ENCODE measurements at places on chromosomes 1 and 21. TPM values are rescaled to one million over a fixed set of nuclear protein-coding genes. Genes with fewer than 3 reads are reported as not detected.
A peak's percentile ranks its signal among the peaks of the same experiment; 100 is the strongest.

DNA sequence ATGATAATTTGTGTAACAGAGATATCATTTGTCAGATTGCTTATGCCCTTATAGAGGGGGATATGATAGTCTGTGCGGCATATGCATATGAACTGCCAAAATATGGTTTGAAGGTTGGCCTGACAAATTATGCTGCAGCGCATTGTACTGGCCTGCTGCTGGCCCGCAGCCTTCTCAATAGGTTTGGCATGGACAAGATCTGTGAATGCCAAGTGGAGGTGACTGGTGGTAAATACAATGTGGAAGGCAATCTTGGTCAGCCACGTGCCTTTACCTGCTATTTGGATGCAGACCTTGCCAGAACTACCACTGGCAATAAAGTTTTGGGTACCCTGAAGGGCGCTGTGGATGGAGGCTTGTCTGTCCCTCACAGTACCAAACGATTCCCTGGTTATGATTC is 82.4 kb downstream of the ZMYM4 start:
- H3K27ac ChIP-seq = no peak overlapping the region
- H3K27me3 ChIP-seq = no peaks in the 10 kb centered on the region
- peaks cover under 1% of the 10 kb centered on the region for H3K4me1 ChIP-seq
- H3K4me3 ChIP-seq = no peak overlapping the region
- DNase-seq = no peak

GRCh38 chr1:22747021-22747734 is 36.5 kb downstream of the EPHB2 start:
- H3K4me3 ChIP-seq = no peak overlapping the region
- H3K36me3 ChIP-seq = no peaks in the 10 kb centered on the region
- H3K27ac ChIP-seq = no peak overlapping the region
- DNase-seq = no peak

- peaks cover 2% of the 10 kb centered on the region for H3K4me1 ChIP-seq
- H3K4me3 ChIP-seq = no peak overlapping the region
- DNase-seq = no peak
Observed at GRCh38 chr1:114218361-114219171, 64.9 kb upstream of the SYT6 start.

- no peak overlapping the region for H3K4me3 ChIP-seq
- H3K4me1 ChIP-seq = no peaks in the 10 kb centered on the region
- H3K27ac ChIP-seq = no peak overlapping the region
Observed at GRCh38 chr1:75469586-75470173, 141.2 kb downstream of the SLC44A5 start.

- no peaks in the 10 kb centered on the region for H3K4me1 ChIP-seq
- no peak overlapping the region for H3K4me3 ChIP-seq
- H3K27ac ChIP-seq = no peak overlapping the region
- DNase-seq = no peak
Observed at GRCh38 chr1:18342744-18343143, 138.0 kb upstream of the KLHDC7A start.

- no peaks in the 10 kb centered on the region for H3K36me3 ChIP-seq
- no peak overlapping the region for H3K27ac ChIP-seq
- no peak for DNase-seq
- H3K27me3 ChIP-seq = peaks cover 20% of the 10 kb centered on the region
- H3K4me1 ChIP-seq = no peaks in the 10 kb centered on the region
Observed at GRCh38 chr1:18118078-18118477, 10.5 kb downstream of the IGSF21 start.

DNA sequence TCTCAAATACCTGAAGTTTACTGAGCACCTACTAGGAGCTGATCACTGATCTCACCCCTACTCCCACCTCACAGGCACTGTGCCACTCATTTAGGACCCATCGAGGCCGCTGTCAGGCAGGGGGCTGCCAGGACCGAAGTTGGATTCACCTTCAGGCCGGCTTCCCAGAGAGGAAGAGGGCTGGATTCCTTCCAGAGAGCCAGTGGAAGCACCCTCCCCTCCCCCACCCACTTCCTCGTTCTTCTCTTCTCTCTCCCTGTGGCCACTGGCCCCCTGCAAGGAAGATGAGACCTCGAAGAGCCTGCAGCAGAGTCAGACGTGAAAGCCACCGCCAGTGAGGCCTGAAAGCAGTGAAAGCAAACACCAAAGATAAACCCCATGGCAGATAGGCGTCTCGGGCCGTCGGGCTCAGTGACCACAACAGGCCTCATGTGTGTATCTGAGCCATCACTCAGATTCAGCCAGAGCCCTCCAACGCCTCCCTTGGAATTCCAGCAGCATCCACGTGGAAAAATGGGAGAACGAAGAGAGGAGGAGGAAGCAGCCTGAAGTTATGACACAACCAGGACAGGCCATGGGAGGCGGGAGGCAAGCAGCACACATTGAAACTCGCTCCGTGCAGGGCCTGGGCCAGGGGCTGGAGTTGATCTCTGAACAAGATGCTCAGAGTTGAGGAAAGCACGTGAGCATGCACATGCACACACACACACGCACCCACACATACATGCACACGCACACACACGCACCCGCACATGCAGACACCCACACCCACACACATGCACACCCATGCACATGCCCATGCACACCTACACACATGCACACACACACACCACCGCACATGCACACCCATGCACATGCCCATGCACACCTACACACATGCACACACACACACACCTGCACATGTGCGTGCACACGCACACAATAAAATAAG is 6.2 kb upstream of the AGTRAP start:
- H3K36me3 ChIP-seq = no peaks in the 10 kb centered on the region
- H3K27me3 ChIP-seq = no peaks in the 10 kb centered on the region
- peak overlapping the region; percentile 75 for H3K27ac ChIP-seq

GRCh38 chr1:185790194-185790735 is 56.1 kb downstream of the HMCN1 start:
- no peak overlapping the region for H3K4me3 ChIP-seq
- peaks cover 2% of the 10 kb centered on the region for H3K27me3 ChIP-seq
- H3K36me3 ChIP-seq = no peaks in the 10 kb centered on the region
- H3K27ac ChIP-seq = no peak overlapping the region

- H3K36me3 ChIP-seq = no peaks in the 10 kb centered on the region
- H3K27ac ChIP-seq = no peak overlapping the region
- peaks cover 93% of the 10 kb centered on the region for H3K27me3 ChIP-seq
Observed at GRCh38 chr1:202643397-202644218, 66.6 kb downstream of the SYT2 start.

DNA sequence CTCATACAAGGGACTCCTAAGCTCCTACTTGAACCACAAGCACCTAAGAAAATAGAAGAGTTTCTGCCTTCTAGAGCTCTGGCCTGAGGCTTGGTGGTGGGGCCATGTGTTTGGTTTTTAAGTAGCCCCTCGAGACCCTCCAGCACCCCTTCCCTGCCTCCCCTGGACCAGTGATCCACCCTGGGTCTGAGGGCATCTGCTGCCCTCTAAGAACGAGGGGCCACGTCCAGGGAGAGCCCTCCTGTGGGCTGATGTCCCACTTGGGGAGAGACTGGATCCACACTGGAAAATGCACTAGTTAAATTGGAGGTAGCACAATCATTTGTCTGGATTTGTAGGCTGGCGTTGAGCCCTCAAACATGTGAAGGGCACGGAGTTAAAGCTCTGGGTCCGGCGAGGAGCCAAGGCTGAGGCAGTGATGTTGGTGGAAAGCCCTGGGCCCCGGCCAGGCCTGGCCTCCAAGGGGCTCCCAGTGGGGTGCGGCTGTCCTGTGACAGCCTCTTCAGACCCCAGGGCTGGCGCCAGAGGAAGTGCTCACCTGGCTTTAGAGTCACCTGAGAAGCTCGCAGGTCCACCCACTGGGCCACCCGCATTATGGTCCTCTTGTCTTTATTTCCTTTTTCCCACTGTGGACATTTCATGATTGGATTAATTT is 65.2 kb downstream of the SLC37A1 start:
- peaks cover 25% of the 10 kb centered on the region for H3K36me3 ChIP-seq
- H3K27ac ChIP-seq = no peak overlapping the region
- H3K4me1 ChIP-seq = no peaks in the 10 kb centered on the region
- H3K4me3 ChIP-seq = no peak overlapping the region
- no peak for DNase-seq
- H3K27me3 ChIP-seq = no peaks in the 10 kb centered on the region

- no peaks in the 10 kb centered on the region for H3K27me3 ChIP-seq
- H3K4me1 ChIP-seq = peaks cover 6% of the 10 kb centered on the region
- no peak for DNase-seq
- H3K36me3 ChIP-seq = peaks cover 10% of the 10 kb centered on the region
- no peak overlapping the region for H3K4me3 ChIP-seq
Observed at GRCh38 chr21:42759594-42759927, 106.1 kb downstream of the PDE9A start.

- no peak for DNase-seq
- H3K27ac ChIP-seq = no peak overlapping the region
- no peak overlapping the region for H3K4me3 ChIP-seq
- peaks cover 3% of the 10 kb centered on the region for H3K4me1 ChIP-seq
- peaks cover 7% of the 10 kb centered on the region for H3K27me3 ChIP-seq
Observed at GRCh38 chr1:40894455-40894854, 32.3 kb upstream of the CITED4 start.

- no peak for DNase-seq
- no peak overlapping the region for H3K27ac ChIP-seq
- no peak overlapping the region for H3K4me3 ChIP-seq
- H3K36me3 ChIP-seq = peaks cover 3% of the 10 kb centered on the region
- peaks cover 34% of the 10 kb centered on the region for H3K27me3 ChIP-seq
- H3K4me1 ChIP-seq = peaks cover 23% of the 10 kb centered on the region
Observed at GRCh38 chr1:231424950-231425805, 3.1 kb upstream of the EGLN1 start.

- no peak overlapping the region for H3K4me3 ChIP-seq
- H3K27me3 ChIP-seq = peaks cover 6% of the 10 kb centered on the region
- DNase-seq = no peak
Observed at GRCh38 chr1:165276314-165276713, 80.2 kb downstream of the LMX1A start.

- no peak overlapping the region for H3K27ac ChIP-seq
- no peaks in the 10 kb centered on the region for H3K36me3 ChIP-seq
- H3K4me1 ChIP-seq = peaks cover 8% of the 10 kb centered on the region
- DNase-seq = no peak
- H3K27me3 ChIP-seq = peaks cover 52% of the 10 kb centered on the region
- H3K4me3 ChIP-seq = peak overlapping the region; percentile 86
Observed at GRCh38 chr1:212949771-212950170, 570 bp upstream of the VASH2 start.

DNA sequence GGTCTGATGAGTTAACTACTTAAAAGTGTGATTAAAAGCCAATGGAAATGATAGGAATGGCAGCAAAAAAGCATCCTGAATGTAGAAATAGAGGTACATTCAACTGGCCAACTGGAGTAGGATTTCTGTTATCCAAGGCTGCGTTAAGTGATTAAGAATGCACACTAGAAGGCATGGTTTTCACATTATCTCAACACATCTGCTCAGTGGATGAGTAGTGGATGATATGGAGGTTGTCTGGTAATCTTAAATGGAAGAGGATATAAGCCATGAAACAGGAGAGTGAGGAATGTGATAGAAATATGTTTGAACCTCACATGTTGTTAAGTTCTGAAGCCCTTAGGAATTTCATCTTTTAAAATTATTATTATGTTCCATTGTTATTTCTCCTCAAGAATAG is 839.9 kb downstream of the USP25 start:
- no peak overlapping the region for H3K27ac ChIP-seq
- no peak for DNase-seq
- H3K36me3 ChIP-seq = no peaks in the 10 kb centered on the region
- no peak overlapping the region for H3K4me3 ChIP-seq

DNA sequence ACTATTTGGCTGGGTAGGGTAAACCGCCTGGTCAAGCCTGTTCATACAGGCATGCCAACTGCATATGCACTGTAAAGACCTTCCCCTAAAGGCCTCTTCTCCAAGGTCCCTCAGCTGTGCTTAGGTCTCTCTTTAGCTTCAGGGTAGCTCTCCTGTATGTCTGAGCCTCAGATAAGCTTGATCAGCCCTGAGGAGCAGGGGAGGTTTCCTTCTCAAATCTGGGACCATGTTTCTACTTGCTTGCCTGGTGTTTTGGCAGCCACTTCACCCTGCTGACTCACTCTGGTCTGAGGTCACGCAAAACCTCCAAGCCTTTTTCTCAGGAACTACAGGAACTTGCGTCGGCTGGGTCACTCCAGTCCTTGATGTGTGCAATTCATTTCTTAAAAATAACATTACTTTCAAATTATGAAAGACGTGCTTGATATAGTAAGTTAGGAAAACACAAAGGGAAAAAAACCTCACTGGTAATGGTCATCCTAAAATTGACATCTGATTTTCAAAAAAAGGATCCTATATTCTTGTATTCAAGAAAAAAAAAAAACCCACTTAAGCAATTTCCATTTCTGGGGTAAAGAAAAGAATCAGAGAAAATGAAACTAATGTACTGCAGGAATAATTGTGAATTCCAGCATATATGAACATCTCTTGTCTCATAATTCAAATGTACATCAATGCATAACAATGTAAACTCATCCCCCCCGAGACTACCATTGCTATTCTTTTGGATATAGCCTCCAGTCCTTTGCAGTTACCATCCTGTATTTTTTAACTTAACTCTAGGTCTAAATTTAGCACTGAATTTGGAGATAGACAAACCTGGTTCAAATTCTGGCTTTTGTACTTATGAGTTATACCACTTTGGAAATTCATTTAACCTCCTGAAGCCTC is 24.8 kb upstream of the RNF19B start:
- no peaks in the 10 kb centered on the region for H3K27me3 ChIP-seq
- peak overlapping the region; percentile 86 for H3K27ac ChIP-seq
- peak overlapping the region; percentile 80 for H3K4me3 ChIP-seq
- peak; percentile 86 for DNase-seq

GRCh38 chr1:66533804-66534740 is at the start of gene SGIP1:
TSS of gene SGIP1 (plus strand) at chr1:66534153. CDS start at chr1:66534359, 206 bp downstream.
- H3K4me3 ChIP-seq = peak within 1 kb of the TSS; percentile 72
- H3K27ac ChIP-seq = no peak within 1 kb of the TSS
- DNase-seq = no peak
- H3K27me3 ChIP-seq = peaks cover 64% of the 10 kb centered on the region
- H3K4me1 ChIP-seq = peaks cover 12% of the 10 kb centered on the region

- no peak overlapping the region for H3K27ac ChIP-seq
- DNase-seq = no peak
- peaks cover 3% of the 10 kb centered on the region for H3K36me3 ChIP-seq
- H3K4me1 ChIP-seq = peaks cover 44% of the 10 kb centered on the region
Observed at GRCh38 chr21:34204481-34205439, 131.4 kb downstream of the MRPS6 start.

GRCh38 chr1:156069490-156070455 is 8.8 kb downstream of the RAB25 start:
- no peaks in the 10 kb centered on the region for H3K36me3 ChIP-seq
- H3K27ac ChIP-seq = no peak overlapping the region
- peaks cover 11% of the 10 kb centered on the region for H3K4me1 ChIP-seq
- H3K27me3 ChIP-seq = peaks cover 19% of the 10 kb centered on the region

DNA sequence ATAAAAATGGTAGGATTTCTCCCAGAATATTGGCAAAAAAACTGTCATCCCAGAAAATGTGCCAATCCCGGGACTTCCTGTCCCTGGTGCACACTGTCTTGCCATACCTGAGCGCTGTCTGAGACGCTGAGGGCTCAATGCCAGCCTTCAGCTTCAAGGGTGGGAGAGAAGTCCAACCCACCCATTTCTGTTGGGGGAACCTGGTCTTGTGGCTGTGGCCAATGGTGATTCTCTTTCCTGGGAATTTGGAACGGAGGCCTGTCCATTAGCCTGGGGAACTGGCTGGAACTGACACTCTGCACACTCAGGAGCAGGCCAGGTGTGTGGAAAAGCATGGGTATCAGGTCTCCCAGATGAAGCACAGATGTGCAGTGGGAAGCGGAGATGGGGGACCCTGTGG is 6.7 kb downstream of the MTHFR start:
- peaks cover 21% of the 10 kb centered on the region for H3K4me1 ChIP-seq
- no peak overlapping the region for H3K27ac ChIP-seq
- no peak for DNase-seq

Gene LAD1
- not detected for total RNA-seq

Gene EVI5
- total RNA-seq = 24.6 TPM

Gene PROK1
- total RNA-seq = not detected

Gene COL8A2
- total RNA-seq = 0.12 TPM

Gene PPIAL4G
- total RNA-seq = 0.09 TPM

Gene CCDC27
- total RNA-seq = not detected

Gene FCRL5
- total RNA-seq = not detected

Gene IFI44L
- 23.5 TPM for total RNA-seq

Gene FCRL3
- total RNA-seq = 0.05 TPM

Gene C4BPA
- not detected for total RNA-seq

Measured in activated CD4-positive, alpha-beta T cell treated with anti-CD3 and anti-CD28 coated beads, Interleukin-2, amount 10 ng/mL, durations not matched to agents 24 days and 14 days (primary cell).